Gastrocnemius medialis (tissue), 4 donors: ENCODE measurements at places on chromosomes 4 and X. TPM values are rescaled to one million over a fixed set of nuclear protein-coding genes. Genes with fewer than 3 reads are reported as not detected.

DNA sequence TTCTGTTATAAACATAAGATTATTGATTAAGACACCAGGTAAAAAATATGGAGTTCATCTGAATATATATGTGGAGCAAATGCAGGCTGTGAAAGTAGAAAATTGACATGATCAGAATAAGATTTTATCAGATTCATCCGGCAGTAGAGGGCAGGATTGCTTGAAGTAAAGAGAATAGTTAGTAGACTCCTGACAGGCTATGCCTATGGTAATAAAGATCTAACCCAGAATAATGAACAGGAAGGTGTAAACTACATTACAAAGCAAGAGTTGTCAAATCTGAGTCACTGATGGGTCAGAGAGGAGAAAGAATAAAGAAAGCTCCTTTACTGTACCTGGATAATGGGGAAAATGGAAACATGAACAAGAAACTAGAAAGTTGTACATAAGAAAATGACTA, 20.8 kb upstream of the TMEM184C start:
- no peak overlapping the region for H3K27ac ChIP-seq
- no peaks in the 10 kb centered on the region for H3K27me3 ChIP-seq
- no peaks in the 10 kb centered on the region for H3K36me3 ChIP-seq
- H3K4me1 ChIP-seq = no peaks in the 10 kb centered on the region
- no peak overlapping the region for H3K4me3 ChIP-seq

DNA sequence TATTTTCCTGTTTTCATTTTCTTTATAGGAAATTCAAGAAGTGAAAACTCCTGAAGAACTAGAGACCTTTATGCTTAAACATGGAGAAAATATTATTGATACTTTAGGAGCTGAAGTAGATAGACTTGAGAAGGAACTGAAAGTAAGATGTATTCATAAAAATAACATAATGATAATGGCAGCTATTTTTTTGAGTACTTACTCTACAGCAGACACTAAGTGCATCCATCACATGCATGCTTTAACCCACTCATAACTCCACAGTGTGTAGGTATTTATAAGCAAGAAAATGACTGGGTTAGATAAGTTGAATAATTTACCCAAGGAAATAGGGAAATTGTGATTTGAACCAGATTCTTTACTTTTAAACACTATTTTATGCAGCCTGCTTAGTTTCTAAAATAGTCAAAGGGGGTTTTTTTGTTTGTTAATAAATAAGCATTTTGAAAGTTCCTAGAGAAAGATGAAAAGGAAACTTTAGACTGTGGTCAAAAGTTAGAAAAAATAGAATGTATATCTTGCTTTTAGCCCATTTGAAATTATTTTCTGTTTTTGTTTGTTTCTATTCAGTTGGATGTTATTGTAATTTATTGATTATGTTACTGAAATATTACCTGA, 74.2 kb downstream of the BEND4 start:
- DNase-seq = no peak
- no peak overlapping the region for H3K27ac ChIP-seq
- no peak overlapping the region for H3K4me3 ChIP-seq
- no peaks in the 10 kb centered on the region for H3K4me1 ChIP-seq
- H3K27me3 ChIP-seq = no peaks in the 10 kb centered on the region

CXCL1 gene
- total RNA-seq = 2.7 TPM

PLAC8 gene
- total RNA-seq = 0.23 TPM

- H3K36me3 ChIP-seq = no peaks in the 10 kb centered on the region
- no peaks in the 10 kb centered on the region for H3K27me3 ChIP-seq
- H3K27ac ChIP-seq = no peak overlapping the region
- no peaks in the 10 kb centered on the region for H3K4me1 ChIP-seq
- no peak for DNase-seq
- no peak overlapping the region for H3K4me3 ChIP-seq
Measured at GRCh38 chrX:54776987-54777672, 20.9 kb downstream of the ITIH6 start.

PPP2R2C gene
- total RNA-seq = 0.56 TPM

DNA sequence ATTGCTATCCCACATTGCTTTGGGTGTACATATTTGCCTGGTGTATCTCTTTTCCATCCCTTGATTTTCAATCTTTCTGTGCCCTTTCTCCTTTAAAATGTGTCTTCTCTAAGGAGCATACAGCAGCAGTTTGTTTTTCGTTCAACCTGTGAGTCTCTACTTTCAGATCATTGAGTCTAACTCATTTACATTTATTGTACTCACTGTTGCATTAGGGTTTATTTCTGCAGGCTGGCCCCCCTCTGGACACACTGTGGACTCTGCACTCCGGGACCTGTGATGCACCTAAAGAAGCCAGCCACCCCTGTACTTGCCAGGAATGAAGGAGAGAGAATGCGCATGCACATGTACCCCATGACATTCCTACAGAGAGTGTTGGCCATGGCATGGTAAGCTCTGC, 93.0 kb downstream of the FAM53A start:
- H3K36me3 ChIP-seq = no peaks in the 10 kb centered on the region
- peaks cover 17% of the 10 kb centered on the region for H3K27me3 ChIP-seq
- DNase-seq = no peak
- H3K4me1 ChIP-seq = no peaks in the 10 kb centered on the region
- no peak overlapping the region for H3K27ac ChIP-seq

GRCh38 chr4:124018383-124019317, 622.1 kb downstream of the SPRY1 start:
- H3K36me3 ChIP-seq = no peaks in the 10 kb centered on the region
- peak; percentile 61 for DNase-seq
- H3K4me3 ChIP-seq = no peak overlapping the region
- peak overlapping the region; percentile 74 for H3K27ac ChIP-seq
- H3K4me1 ChIP-seq = peaks cover 24% of the 10 kb centered on the region

GPR78 gene
- total RNA-seq = not detected

RAB41 gene
- not detected for total RNA-seq

ATP8A1 gene
- total RNA-seq = 26.6 TPM

- DNase-seq = no peak
- H3K36me3 ChIP-seq = no peaks in the 10 kb centered on the region
- no peaks in the 10 kb centered on the region for H3K27me3 ChIP-seq
- no peaks in the 10 kb centered on the region for H3K4me1 ChIP-seq
- H3K27ac ChIP-seq = no peak overlapping the region
- no peak overlapping the region for H3K4me3 ChIP-seq
Measured at GRCh38 chr4:87982036-87982435, 6.5 kb downstream of the SPP1 start.

GRCh38 chr4:22203711-22204011, 255.1 kb upstream of the KCNIP4 start:
- H3K4me1 ChIP-seq = no peaks in the 10 kb centered on the region
- H3K4me3 ChIP-seq = no peak overlapping the region
- DNase-seq = no peak
- H3K36me3 ChIP-seq = no peaks in the 10 kb centered on the region

- H3K4me3 ChIP-seq = no peak overlapping the region
- no peak for DNase-seq
- no peak overlapping the region for H3K27ac ChIP-seq
- no peaks in the 10 kb centered on the region for H3K36me3 ChIP-seq
- no peaks in the 10 kb centered on the region for H3K4me1 ChIP-seq
Measured at GRCh38 chr4:96744676-96745075, 904.8 kb downstream of the PDHA2 start.

GRCh38 chr4:18057821-18058533, 36.4 kb upstream of the LCORL start:
- H3K36me3 ChIP-seq = no peaks in the 10 kb centered on the region
- no peak overlapping the region for H3K27ac ChIP-seq
- no peaks in the 10 kb centered on the region for H3K27me3 ChIP-seq
- no peak overlapping the region for H3K4me3 ChIP-seq
- DNase-seq = no peak
- no peaks in the 10 kb centered on the region for H3K4me1 ChIP-seq

TMEM47 gene
- 30.6 TPM for total RNA-seq

- H3K27ac ChIP-seq = no peak overlapping the region
- no peaks in the 10 kb centered on the region for H3K4me1 ChIP-seq
- H3K36me3 ChIP-seq = no peaks in the 10 kb centered on the region
- no peak overlapping the region for H3K4me3 ChIP-seq
- DNase-seq = no peak
- no peaks in the 10 kb centered on the region for H3K27me3 ChIP-seq
Measured at GRCh38 chr4:120331486-120332370, 265.1 kb upstream of the MAD2L1 start.

DNA sequence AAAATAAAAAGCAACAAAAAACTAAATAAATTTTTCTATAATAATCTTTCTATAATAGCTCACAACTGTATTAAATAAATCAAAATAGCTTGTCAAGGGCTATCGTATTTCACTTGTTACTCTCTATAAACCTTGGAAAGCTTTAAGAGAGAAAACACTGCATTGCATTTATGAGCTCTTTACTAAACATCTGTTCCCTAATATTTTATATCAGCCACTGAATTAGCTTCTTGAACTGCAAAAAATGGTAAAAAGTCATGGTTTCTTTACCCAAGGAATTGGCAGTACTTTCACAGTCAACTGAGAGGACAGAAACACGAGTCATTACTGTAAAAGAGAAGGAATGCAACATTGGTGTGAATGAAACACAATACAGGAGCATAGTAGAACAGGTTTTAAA, 671.2 kb downstream of the PCDH18 start:
- no peak overlapping the region for H3K4me3 ChIP-seq
- H3K4me1 ChIP-seq = peaks cover 8% of the 10 kb centered on the region
- H3K27me3 ChIP-seq = no peaks in the 10 kb centered on the region
- H3K27ac ChIP-seq = no peak overlapping the region
- no peak for DNase-seq
- no peaks in the 10 kb centered on the region for H3K36me3 ChIP-seq

HSFX1 gene
- total RNA-seq = 0.42 TPM

SPATA18 gene
- 1.6 TPM for total RNA-seq

DNA sequence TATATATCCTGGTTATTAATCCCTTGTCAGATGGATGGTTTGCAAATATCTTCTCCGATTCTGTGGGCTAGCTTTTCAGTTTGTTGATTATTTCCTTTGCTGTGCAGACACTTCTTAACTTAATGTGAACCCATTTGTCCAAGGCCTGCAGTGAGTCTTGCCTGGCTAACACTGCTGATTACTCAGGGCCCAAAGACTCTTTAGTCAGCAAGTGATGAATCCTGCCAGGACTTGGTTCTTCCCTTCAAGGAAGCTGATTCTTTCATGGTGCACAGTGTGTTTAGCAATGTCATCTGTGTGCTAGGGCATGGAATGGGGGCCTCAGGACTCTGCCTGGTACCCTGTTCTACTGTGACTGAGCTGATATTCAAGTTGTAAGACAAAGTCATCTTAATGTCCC, 81.8 kb upstream of the TEX13A start:
- no peak overlapping the region for H3K4me3 ChIP-seq
- H3K27ac ChIP-seq = no peak overlapping the region
- H3K36me3 ChIP-seq = no peaks in the 10 kb centered on the region
- DNase-seq = no peak
- H3K27me3 ChIP-seq = no peaks in the 10 kb centered on the region

DNA sequence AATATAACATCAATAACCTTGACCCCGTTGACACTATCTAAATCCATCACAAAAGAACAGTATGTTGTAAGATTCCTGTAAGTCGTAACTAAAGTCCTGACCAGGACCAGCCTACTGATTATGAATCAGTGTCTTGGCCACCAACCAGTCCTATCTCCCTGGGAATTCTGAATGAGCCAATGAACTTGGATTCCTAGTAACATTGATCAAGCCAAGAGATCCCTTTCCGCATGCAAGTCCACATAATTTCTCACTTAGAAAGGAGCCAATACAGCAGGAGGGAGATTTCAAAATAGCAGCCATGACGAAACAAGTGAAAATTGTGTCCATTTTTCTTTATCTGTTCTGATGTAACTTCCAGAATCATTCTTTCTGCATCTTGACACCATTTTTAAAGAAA, 9.5 kb downstream of the XPNPEP2 start:
- no peaks in the 10 kb centered on the region for H3K4me1 ChIP-seq
- no peak overlapping the region for H3K4me3 ChIP-seq
- DNase-seq = peak; percentile 15

SCML2 gene
- total RNA-seq = 0.75 TPM

- peak; percentile 95 for DNase-seq
- H3K36me3 ChIP-seq = no peaks in the 10 kb centered on the region
- peak overlapping the region; percentile 93 for H3K27ac ChIP-seq
- no peak overlapping the region for H3K4me3 ChIP-seq
- no peaks in the 10 kb centered on the region for H3K27me3 ChIP-seq
Measured at GRCh38 chr4:87038837-87039615, 104.2 kb downstream of the AFF1 start.

- H3K4me3 ChIP-seq = peak overlapping the region; percentile 66
- no peaks in the 10 kb centered on the region for H3K27me3 ChIP-seq
- peak overlapping the region; percentile 83 for H3K27ac ChIP-seq
Measured at GRCh38 chrX:139204898-139205667, 325.5 kb upstream of the F9 start.

GRCh38 chr4:53322696-53323095, 43.2 kb downstream of the SCFD2 start:
- no peak overlapping the region for H3K27ac ChIP-seq
- DNase-seq = no peak
- H3K4me1 ChIP-seq = peaks cover 12% of the 10 kb centered on the region
- no peaks in the 10 kb centered on the region for H3K27me3 ChIP-seq
- no peak overlapping the region for H3K4me3 ChIP-seq
- H3K36me3 ChIP-seq = no peaks in the 10 kb centered on the region

MAGEB1 gene
- not detected for total RNA-seq
